Hematopoietic multipotent progenitor cell (in vitro differentiated cells): ENCODE measurements at places on chromosomes 6 and 20.

DNA sequence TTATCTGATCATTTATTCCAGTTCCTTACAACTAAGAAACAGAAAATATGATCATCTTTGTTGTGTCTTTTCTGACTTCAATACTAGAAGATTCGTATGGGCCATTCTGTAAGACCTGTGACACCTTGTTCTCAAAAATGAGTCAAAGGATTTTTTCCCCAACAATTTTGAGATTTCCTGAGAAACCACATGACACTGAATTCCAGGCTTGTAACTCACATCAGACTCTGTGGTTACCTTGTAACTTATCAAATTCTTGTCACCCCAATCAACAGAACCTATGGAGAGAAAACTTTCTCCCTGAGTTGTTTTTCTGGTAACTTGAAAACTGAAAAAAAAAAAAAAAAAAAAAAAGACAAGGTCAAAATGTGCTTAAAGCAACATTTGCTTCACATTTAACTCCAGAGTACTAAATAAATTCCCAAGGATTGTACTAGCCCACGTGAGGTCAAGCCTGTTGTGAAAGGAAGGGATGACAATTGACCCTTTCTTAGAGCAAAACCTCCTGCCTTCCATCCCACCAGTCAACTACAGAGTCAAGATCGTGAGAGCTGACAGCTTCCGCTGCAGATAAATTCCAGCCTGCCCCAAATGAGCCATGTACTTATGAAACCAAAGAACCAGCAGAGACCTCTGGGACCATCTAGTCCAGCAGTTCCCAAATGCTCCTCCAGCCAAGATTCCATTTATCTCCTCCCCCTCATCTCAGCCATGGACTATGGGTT, 140.3 kb downstream of the TBX18 start:
- DNase-seq: no peak

DNA sequence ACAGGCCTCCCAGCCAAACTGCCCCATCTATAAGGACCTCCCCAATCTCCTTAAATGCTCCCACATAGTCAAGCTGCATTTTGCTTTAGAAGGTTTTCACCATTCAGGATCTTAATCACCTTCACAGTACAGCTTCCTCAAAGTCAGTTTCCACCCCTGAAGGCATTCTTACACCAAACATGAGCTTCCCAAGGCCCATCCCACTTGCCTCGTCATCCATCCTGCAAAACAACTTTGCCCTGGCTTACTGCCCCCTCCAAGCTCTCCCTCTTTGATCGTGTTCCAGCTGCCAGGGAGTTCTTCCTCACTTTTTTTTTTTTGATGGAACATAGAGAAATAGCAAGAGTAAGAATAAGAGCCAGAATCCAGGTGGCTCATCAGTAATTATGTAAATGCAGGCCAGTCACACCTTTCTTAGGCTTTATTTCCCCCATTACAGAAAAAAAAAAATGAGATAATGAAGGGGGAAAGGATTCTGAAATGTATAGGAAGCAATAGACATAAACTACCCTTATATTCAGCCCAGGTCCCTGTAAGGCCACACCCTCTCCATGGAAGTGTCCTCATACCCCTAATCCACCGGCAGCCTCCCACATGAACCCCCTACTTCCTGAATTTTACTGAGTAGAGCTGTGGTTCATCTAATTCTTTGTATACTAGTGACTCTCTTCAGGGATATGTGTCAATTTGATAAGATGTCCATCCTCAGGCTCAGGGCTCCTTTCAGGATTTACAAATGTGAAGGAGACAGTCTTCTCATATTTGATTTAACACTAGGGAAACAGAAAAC, 12.7 kb downstream of the TRIM27 start:
- DNase-seq: no peak

GRCh38 chr6:10513544-10513943, 7.6 kb upstream of the GCNT2 start:
- DNase-seq: no peak

DNA sequence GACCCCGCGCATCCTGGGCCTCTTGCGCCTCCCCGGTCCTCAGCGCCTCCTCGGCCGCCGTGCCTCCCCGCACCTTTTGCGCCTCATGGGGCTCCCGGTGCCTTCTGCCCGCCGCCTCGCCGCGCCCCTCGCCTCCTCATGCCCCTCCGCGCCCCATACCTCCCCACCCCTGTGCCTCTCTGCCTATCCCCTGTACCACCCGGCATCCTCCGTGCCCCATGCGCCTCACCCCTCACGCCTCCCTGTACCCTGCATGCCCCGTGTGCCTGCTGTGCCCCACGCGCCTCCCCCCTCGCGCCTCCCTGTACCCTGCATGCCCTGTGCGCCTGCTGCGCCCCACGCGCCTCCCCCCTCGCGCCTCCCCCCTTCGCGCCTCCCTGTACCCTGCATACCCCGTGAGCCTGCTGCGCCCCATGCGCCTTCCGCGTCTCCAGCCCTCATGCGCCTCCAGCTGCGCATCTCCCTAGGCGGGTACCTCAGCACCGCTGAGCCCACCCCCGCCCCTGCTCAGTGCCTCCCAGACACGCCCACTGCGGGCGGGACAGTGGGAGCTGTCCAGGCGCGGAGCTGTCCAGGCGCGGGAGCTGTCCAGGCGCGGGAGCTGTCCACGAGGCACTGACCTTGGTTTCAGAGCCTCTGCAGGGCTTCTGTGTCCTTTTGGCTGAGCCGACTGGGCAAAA, 37.1 kb downstream of the IGF2R start:
- DNase-seq: no peak
